Foreskin fibroblast (primary cell): ENCODE measurements at places on chromosomes 11 and 22.

GRCh38 chr11:119056421-119056999, 495 bp downstream of the HYOU1 start:
- DNase-seq: no peak

DNA sequence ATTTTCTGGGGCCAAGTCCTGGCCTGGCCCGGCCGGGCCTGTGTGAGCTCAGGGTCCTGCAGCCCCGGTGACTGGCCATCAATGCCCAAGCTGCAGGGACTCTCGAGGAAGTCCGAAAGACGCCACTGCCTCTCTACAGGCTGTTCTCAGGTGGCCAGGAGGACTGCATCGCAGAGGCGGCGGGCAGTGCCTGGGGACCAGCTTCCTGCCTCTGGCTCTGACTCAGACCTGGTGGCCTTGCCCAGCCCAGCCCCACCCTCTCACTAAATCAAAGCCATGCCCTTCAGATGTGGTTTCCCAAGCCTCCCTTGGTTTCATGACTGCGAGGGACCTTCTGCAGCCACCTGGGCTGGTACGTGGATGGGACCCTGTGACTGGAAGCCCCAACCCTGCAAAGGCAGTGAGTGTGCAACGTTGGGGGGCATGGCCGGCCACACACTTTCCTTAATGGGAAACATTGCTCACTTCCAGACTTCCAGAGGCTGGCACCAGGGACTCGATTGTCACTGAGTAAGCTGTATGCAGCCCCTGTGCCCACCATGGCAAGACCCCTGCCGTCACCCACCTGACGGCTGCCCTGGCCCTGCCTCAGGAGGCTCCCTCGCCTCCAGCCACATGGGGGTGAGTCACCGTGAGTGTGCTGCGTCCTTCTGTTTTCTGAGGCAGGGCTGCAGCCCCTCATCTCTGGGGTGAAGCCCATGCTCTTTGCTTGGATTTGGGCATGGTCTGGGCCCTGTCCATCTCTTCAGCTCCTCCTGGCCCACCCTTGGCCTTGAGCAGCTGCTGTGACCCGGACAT, 6.0 kb upstream of the FGF3 start:
- DNase-seq: no peak

- DNase-seq: no peak
Measured at GRCh38 chr22:24103301-24103700, 78.0 kb upstream of the SUSD2 start.

GRCh38 chr11:124740277-124740882, 638 bp downstream of the NRGN start:
- DNase-seq: peak; percentile 63

- peak; percentile 37 for DNase-seq
Measured at GRCh38 chr22:37197451-37198257, 9.6 kb upstream of the C1QTNF6 start.

DNA sequence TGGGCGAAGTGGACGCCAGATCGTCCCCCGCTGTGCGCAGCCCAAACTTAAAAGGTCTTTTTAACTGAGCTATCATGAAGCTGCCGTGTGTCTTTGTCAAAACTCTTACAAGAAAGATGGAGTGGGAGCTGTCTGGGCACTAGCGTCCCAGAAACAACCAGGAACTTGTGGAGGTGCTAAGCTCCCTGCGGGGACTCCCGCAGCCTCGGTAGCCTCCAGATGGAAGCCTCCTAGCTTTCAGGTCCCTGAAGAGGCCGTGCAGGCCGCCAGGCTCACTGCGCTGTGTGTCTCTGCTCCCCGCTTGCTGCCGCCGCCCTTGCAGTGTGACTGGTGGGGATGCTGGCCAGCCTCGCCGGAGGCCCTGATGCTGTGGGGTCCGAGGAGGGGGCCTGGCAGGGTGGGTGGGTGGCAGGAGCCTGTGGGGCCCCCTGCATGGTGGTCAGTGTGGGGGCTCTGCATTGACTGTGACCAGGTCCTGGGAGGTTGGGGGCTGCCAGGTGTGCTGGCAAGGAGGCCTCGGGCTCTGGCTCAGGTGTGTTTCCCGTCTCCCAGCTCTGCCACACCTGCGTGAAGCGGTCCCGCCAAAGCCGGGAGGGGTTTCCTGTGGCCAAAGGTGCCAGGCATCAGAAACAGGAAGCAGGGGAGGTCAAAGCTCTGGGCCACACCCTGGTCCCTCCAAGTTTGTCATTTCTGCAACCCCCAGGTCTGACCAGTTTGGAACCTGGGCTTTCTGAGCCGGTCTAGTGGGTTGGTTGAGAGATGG, 1.2 kb downstream of the TRABD start:
- DNase-seq: peak; percentile 18

- no peak for DNase-seq
Measured at GRCh38 chr11:17764446-17765218, 30.1 kb downstream of the KCNC1 start.

DNA sequence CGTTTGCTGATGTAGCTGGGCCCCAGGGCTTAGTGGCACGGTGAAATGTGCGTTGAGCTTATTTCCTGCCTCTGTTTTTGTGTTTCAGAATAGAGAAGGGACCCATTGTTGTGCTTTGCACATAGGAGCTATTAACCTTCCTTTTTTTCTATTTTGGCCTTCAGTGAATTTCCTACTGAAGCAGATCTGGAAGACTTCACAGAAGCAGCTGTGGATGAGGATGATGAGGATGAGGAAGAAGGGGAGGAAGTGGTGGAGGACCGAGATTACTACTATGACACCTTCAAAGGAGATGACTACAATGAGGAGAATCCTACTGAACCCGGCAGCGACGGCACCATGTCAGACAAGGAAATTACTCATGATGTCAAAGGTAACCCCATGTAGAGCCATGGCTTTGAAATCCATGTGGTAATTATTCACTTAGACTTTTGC, 37.4 kb upstream of the ST14 start:
- no peak for DNase-seq

DNA sequence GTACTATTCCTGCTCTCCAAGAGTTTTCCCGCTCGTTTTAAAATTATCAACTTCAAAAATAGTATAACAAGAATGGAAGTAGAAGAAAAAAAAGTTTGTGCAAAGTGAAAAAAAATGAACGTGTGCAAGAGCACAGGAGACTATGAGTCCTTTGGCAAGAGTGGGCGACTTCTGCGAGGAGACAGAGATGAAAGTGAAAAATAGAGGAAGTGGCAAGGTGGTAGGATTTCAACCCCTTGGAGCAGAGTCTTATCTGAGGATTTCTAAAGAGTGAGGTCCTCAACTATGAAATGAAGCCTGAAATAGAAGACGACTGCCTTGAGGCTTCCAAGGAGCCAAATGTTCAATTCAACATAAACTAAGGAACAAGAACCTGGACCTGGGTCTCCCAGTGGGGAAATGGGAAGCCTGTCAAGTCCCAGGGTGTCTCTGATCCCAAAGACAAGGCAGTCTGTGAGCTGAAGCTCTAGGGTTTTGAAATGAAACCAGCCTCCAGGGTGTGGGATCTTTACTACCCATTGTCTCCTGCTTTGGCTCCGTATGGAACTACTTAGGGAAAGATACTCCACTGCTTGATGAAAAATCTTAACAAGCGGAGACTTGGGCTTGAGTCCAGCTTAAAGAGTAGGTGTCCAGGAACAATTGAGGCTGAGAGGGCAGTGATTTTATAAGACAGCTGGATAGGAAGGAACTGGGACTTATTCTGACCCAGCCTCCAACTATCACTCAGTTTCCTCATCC, 4.8 kb downstream of the P4HA3 start:
- no peak for DNase-seq

- no peak for DNase-seq
Measured at GRCh38 chr22:40108396-40108795, 69.3 kb upstream of the TNRC6B start.

- no peak for DNase-seq
Measured at GRCh38 chr11:79342236-79342635, 98.6 kb downstream of the TENM4 start.

GRCh38 chr11:112498701-112499100, 238.0 kb upstream of the PLET1 start:
- no peak for DNase-seq

GRCh38 chr11:35622070-35622469, 3.8 kb downstream of the FJX1 start:
- peak; percentile 79 for DNase-seq

DNA sequence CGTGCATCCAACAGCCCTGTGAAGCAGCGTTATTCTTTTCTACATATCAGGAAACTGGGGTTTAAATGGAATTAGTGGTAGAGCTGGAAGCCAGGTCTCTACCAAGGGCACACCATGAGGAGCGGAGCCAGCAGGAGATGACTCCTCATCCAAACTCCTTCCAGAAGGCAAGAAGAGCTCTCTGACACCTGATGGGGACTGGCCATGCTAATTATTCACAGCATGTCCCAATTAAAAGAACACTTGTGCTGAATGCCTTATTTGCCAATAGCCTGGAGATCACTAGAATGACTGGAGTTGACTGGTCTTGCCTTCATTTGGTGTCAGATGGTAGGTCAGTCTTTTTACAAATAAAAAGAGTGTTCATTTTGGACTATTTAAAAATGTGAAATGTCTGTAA, 32.9 kb upstream of the SLN start:
- no peak for DNase-seq

- no peak for DNase-seq
Measured at GRCh38 chr22:40732999-40733292, 53.7 kb downstream of the MCHR1 start.

- DNase-seq: no peak
Measured at GRCh38 chr11:70070706-70071105, 7.4 kb upstream of the ANO1 start.

GRCh38 chr11:79150320-79150719, 290.5 kb downstream of the TENM4 start:
- DNase-seq: no peak

DNA sequence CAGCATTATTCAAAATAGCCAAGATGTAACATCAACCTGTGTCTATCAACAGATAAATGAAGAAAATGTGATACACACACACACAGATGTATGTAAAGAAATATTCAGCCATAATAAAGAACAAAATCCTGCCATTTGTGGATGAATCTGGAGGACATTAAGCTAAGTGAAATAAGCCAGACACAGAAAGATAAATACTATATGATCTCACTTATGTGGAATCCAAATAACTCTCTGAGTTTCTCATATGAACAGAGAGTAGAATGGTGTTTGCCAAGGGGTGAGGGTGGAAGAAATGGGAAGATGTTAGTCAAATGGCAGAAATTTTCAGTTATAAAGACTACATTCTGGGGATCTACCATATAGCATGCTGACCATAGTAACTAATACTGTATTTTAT, 224.2 kb downstream of the GUCY1A2 start:
- DNase-seq: peak; percentile 11

- peak; percentile 61 for DNase-seq
Measured at GRCh38 chr22:45413368-45414211, at the start of the genes RIBC2 and SMC1B. TSS of gene RIBC2 (plus strand) at chr22:45413693. CDS start at chr22:45413887, 194 bp downstream. TSS of gene SMC1B (minus strand) at chr22:45413599. CDS start at chr22:45413567, 32 bp downstream.

DNA sequence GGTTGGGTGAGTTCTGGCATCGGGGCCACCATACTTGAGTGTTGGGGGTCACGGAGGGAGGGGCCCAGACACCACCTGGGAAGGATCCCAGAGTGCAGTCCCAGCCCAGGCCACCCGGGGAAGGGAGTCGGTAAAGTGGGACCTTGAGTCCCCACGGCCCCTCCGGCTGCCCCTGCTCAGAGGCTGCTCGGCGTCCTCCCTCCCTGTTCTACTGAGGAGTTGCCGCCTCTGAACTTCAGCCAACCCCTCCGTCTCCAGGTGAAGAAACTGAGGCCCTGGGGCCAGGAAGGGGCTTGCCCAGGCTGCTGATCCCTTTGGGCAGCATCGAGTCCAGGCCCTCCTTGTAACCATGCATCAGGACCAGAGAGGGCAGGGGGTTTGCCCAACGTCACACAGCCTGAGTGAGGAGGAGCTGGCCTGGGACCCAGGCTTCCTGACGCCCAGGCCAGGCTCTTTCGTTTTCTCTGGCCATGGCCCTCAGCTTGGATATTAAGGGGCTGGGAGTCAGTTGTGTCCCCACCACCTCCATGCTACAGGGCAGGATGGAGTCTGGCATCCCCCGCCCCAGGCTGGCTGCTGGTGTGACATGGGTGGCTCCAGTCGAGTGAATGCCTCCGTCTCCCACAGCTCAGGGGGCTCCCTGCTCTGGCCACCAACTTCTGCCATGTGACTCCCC, 1.3 kb downstream of the PARVG start:
- no peak for DNase-seq

DNA sequence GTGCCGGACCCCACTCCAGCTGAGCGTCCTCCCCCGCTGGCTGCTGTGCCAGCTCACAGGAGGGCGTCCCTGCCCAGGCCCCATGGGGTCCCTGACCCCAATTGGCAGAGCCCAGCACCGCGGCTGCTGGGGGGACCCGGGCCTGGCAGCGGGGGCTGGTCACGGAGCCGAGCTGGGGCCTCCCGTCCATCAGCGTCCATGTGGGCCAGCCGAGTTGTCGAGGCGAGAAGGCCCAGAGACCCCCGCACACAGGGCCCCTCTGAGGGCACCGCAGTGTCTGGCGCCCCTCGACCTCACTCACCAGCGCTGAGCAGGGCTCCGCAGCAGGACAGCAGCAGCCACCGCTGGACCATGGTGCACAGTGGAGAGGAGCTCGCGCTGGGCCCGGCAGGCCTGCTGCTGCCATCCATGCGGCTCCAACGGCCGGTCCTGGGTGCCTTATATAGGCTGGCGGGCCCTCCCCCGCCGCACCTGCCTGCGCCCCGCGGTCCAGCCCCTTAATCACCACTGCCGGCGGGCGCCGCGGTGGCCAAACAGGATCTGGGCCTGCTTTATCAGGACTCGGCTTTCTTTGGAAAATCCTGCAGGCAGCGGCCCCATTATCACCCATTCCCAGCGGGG, at the start of gene MUC6:
MUC6 (minus strand) TSS at position 416 of the 621 bp plus-strand sequence; CDS start at position 353, 63 bp downstream.
- no peak for DNase-seq

DNA sequence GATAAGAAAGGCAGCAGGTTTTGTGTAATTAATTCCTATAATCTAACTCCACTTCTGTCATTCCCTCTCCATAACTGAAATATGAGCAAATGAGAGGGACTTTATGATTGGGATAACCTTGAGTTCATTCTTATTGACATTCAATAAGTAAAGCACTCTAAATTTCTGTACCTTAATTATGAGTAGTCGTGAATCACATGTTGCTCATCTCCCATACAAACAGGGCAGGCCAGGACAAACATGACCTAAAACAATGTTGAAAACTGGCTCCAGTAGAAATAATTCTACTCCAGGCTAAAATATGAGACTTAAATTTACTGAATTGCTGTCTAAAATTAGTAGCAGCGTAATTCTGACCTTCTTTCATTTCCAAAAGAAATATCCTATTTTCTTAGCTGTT, 505.4 kb downstream of the NELL1 start:
- DNase-seq: no peak

DNA sequence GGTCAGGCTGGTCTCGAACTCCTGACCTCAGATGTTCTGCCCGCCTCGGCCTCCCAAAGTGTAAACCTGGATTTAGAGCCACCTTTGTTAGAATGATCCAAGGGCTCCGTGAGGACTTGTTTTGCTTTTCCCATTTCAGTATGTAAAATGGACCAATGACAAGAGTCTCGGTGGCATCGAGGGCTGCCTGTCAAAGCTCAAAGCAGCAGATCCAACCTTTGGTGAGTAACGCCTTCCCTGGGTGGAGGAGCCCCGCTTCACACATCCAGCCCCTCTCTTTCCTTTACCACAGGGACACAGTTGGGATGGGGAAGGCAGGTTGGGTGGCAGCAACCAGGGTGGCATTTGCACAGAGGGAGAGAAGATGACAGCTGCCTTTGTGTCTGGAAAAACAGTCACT, 4.4 kb downstream of the TTC38 start:
- no peak for DNase-seq
